ENCODE measurements at places on chromosomes 2 and 18.

DNA sequence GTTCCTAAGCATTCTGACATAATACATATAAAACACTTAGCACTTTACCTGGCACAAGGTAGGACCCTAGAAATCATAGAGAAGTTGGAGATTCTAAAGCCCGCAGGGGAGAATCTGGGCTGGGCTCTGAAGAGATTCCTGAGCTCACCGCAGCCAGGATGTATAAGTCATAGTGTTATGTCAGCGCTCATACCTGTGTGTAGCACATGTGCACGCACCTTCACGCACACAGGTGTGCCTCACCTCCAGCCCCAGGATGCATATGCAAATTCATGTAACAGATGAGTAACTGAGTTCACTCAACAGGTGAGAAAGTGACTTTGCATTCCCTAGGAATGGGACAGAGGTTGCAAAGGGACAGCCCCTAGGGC lies 7.9 kb upstream of the SDC1 start:
- no peak for DNase-seq

DNA sequence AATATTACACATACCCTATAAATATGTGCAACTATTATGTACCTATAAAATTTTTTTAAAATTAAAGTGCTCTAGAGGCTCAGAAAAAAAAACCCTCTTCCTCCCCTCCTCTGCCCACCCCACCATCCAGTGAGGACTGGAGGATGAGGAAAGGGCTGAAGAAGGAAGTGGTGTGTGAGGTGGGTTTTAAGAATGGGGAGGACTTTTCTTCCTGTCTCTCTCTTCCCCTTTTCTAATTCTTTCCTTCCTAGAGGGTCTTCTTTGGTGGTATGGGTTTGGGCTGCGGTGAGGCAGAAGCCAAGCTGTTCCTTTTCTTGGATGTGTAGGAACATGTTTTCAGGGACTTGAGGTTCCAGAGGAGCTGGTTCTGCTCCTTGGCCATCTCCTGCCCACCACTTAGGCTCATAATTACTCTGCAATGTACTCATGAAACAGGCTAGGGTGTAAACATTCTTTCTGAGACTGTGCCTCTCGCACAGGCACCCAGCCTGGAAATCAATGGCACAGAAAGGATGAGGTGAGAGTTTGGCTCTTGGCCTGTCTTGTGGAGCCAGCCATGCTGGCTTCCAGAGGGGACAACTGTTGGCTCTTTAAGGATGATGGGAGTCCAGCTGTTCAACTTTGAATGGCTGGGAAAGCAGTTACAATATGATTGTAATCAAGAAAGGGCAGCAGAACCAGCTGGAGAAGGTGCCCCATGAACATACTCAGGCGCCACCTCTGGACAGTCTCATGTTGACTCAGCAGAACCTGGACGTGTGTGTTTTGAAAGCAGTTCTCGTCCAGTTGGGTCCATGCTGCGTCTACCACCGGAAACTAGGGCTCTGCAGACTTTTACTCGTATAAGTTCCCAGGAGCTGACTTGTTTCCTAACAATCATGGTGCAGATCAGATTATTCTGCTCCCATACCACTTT lies 38.3 kb downstream of the IL1RL2 start:
- DNase-seq, result no peak

- DNase-seq, result no peak
Observed at GRCh38 chr2:38907743-38908562, 18.3 kb downstream of the ARHGEF33 start.

- no peak for DNase-seq
Observed at GRCh38 chr18:23231340-23232021, 96.2 kb downstream of the CABLES1 start.

DNA sequence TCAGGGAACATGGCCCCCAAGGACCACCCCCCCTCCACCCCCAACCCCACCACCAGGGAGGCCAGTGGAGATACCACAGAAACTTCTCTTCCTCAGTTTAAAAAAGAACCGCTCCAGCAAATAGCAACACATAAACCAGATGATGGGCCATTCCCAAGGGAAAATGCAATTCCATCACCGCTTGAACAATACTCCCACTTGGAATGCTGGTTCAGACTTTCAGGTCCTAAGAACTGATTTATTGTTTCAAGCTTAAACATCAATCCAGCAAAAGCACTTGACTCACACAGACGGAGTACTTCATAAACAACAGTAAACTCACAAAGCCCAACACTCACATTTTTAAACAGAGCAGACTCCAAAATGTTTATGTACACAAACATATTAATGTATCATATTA lies 6.9 kb downstream of the HDAC4 start:
- no peak for DNase-seq

GRCh38 chr2:229903037-229903436 lies 18.8 kb downstream of the TRIP12 start:
- no peak for DNase-seq

GRCh38 chr2:187453078-187453641 lies 5.1 kb upstream of the CALCRL start:
- peak; percentile 22 for DNase-seq

- no peak for DNase-seq
Observed at GRCh38 chr2:5699963-5700362, 7.8 kb downstream of the SOX11 start.

DNA sequence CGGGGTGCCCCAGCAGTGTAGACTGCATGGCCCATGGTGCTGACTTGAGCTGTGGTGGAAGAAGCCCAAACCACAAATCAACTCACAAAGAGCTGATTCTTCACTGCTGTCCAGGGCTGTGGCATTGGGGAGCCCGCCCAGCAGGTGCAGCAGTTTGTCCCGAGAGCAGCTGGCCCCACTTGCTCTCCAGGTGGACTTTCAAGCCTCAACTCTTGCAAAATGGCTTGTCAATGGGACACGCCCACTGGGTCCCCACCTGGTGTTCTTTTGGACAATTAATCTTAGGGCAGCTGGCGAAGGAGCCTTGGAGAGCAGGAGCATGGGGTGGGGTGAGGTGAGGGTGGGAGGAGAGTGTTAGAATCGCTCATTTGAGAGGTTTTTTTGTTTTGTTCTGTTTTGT lies 117.9 kb downstream of the MYCN start:
- DNase-seq, result no peak

GRCh38 chr2:86239326-86239725 lies 40.1 kb downstream of the MRPL35 start:
- no peak for DNase-seq

DNA sequence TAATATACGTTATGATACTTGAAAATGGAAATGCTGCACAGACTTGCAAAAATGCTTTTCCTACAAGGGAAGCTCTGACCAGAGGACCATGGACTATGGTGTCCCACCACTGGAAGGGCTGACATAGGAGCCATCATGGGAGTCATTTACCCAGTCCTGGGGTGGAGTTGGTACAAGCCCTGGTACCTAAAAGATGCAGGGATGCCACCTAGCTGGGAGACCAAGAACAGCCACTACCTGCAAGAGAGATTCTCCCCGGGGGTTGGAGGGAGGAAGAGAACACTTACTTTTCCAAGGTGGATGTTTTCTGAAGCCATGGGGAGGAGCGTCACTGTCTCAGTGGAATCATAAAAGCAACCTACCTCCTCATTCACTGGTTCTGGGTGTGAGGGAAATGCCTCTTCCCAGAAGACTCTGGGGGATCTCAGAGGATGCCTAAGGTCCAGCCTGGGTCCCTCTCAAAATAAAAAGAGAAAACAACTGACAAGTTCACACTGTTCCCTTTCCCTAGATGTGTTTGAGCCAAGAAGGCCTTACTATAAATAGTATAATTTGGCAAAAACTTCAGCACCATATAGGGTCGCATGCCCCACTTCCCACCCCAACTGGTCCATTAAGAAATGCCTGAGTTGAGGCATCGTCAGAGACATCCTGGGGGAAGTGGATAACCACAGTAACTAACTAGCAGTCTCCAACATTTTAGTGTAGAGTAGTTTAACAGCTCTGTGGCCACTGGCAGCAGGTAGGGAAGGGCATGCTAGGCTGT lies 39.9 kb downstream of the REEP1 start:
- DNase-seq, result no peak

DNA sequence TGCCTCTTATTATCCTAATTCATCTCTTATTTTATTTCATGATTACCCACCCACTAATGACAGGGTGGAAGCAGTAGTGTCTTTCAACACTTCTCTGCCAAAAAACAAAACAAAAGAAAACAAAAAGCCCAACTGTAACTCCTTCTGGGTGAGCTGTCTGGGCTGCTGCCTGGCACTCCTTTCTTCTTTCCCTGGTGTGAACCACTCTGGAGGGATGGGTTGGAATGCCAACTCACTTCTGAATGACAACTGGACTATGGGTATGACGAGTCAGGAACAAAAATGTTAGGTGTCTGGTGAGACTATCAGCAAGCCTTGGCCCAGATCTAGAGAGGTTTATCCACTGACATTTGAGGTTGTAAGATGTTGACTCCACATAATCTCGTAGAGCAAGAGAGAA lies 88.3 kb upstream of the ITGB6 start:
- no peak for DNase-seq

GRCh38 chr2:212733273-212733672 lies 194.7 kb upstream of the ERBB4 start:
- DNase-seq, result no peak

Measured in NCI-H774 (cell line).